Activated T-cell treated with anti-CD3 and anti-CD28 coated beads, Interleukin-2, amount 50 U/mL, for 72 hours (primary cell): ENCODE measurements at places on chromosomes 5 and 9. TPM values are rescaled to one million over a fixed set of nuclear protein-coding genes. Genes with fewer than 3 reads are reported as not detected.

- DNase-seq = peak; percentile 7
- peaks cover 49% of the 10 kb centered on the region for H3K4me1 ChIP-seq
- peak overlapping the region; percentile 97 for H3K27ac ChIP-seq
- H3K4me3 ChIP-seq = peak overlapping the region; percentile 99
Observed at GRCh38 chr9:130713286-130713960, 19.8 kb downstream of the EXOSC2 start.

DNA sequence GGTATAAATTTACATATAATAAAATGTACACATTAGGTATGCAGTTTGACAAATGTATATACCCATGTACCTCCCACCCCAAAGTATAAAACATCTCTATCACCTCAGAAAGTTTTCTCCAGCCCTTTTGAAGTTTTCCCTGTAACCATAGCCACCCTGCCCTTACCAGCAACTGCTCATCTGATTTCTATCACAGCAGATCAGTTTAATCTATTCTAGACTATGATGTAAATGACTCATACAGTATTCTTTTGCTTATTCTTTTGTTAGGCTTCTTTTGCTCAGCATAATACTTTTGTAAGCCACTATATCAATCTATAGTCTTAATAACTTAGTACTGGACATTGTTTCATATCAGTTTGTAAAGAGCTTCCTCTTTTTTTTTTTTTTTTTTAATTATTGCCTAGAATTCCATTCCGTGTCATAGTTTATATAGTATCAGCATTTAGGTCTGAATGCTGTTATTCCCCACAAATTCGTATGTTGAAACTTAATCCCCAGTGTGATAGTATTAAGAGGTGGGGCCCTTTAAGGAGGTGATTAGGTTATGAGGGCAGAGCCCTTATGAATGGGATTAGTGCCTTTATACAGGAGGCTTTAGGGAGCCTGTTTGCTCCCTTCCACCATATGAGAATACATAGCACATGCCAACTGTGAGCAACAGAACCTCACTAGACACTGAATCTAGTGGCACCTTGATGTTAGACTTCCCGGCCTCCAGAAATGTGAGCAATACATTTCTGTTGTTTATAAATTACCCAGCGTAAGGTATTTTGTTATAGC, 20.3 kb downstream of the MELK start:
- H3K27me3 ChIP-seq = no peaks in the 10 kb centered on the region
- no peaks in the 10 kb centered on the region for H3K4me1 ChIP-seq
- H3K4me3 ChIP-seq = no peak overlapping the region
- H3K27ac ChIP-seq = no peak overlapping the region
- H3K36me3 ChIP-seq = peaks cover 12% of the 10 kb centered on the region

GRCh38 chr5:75523275-75523674, 11.6 kb downstream of the POLK start:
- peak overlapping the region; percentile 55 for H3K4me3 ChIP-seq
- peak overlapping the region; percentile 96 for H3K27ac ChIP-seq
- H3K4me1 ChIP-seq = peaks cover 77% of the 10 kb centered on the region
- no peak for DNase-seq

DNA sequence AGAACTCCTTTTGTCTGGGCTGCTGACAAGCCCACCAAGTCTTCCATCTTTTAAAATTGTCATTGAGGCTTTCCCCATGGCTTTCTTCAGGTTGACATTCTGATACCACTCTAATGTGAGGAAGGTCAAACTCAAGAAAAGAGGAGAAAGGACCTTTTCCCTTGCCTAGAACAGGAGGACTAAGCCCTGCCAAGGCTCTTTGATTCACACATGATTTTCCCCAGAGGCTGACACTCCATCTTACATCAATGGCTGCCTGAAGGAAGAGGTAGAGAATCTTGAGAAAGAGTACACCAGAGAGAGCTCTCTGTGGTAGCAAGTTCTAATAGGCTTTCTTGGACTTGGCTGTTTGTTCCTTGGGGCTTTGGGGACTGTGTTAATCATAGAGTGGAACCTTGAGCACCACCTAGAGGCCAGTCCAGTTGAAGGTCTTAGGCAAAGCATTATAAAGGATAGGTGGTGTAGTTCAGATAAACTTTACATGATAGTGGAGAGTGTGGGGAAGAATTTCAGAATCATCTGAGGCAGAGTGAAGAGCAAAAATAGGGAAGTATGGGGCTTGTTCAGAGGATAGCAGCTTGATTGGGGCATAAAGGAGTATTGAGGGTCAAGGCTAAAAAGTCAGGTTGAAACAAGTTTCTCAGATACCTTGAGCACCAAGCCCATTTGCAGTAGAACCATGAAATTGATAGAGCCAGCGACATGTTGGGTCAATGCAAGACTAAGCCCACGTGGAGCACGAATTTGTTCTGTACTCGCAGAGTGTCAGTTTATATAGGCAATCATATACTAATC, 36.7 kb downstream of the NDFIP1 start:
- H3K4me3 ChIP-seq = no peak overlapping the region
- no peak overlapping the region for H3K27ac ChIP-seq
- peak; percentile 59 for DNase-seq
- H3K4me1 ChIP-seq = no peaks in the 10 kb centered on the region

- no peaks in the 10 kb centered on the region for H3K4me1 ChIP-seq
- no peak for DNase-seq
- H3K27me3 ChIP-seq = no peaks in the 10 kb centered on the region
Observed at GRCh38 chr9:14031060-14031414, 282.9 kb downstream of the NFIB start.

DNA sequence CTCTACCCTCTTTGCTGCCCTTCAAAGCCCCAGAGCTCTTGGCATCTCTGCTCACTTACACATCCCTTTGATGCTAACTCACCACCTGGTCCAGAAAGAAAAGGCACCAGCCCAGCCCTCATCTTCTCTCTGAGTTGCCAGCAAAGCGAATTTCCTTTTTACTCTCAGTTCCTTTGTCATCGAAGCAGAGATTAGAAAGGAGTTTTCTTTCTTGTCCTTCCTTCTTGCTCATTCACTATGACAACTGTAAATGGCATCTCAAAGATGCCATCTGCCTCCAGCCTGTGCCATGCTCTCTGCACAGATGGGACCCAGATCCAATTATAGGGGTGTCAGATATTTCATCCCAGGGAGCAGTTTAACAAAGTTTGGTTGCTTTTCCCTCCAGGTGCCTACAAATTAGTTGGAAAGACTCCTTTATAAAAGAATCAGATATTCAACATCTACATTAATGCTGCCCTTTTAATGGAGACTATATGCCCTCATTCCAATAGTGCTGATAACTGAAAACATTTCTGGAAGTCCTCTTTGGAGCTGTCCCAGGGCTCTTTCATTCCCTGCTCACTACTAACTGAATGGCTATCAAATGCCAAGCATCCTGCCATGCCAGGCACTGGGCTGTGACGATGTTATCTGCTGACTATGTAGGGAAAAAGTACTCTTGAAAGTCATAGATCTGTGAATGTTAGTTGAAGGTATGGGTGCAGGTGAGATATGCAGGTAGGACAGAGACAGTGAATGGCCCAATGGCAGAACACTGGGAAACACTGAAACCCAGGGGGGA, 58.9 kb downstream of the SUSD1 start:
- H3K27ac ChIP-seq = no peak overlapping the region
- no peaks in the 10 kb centered on the region for H3K27me3 ChIP-seq
- no peak overlapping the region for H3K4me3 ChIP-seq

DNA sequence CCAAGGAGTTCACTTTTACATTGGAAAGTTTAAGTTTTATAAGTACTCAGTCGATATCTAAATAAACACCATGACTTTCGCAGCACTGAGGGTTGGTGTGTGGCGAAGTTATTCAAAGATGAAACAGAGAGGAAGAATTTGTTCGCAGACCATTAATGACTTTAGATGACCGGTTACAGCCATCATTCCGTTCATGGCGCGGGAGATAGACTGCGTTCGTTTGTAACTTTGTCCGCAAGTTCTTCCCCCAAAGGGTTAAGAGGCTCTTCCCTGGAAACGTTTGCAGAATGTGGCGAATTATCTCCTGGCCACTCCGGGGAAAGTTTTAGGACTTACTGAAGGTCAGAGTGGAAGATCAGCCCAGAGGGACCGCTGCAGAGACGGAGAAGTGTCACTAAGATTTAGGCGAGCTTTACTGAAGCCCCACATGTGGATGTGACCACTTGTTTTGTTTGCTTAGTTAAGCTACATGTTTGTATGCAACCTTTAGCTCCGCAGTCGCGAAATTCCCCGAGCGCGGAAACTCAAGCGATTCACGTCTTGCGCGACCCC, 2.2 kb upstream of the FOXD1 start:
- H3K4me1 ChIP-seq = peaks cover 20% of the 10 kb centered on the region
- H3K27me3 ChIP-seq = peaks cover 74% of the 10 kb centered on the region
- DNase-seq = no peak
- peak overlapping the region; percentile 65 for H3K4me3 ChIP-seq
- H3K36me3 ChIP-seq = peaks cover 2% of the 10 kb centered on the region

SCAI gene
- total RNA-seq = 16.9 TPM

MYMK gene
- total RNA-seq = not detected

SPAG8 gene
- 1.4 TPM for total RNA-seq

ANKRD34B gene
- total RNA-seq = not detected

OR5C1 gene
- total RNA-seq = not detected
